ENCODE measurements at places on chromosomes 6 and 20.
A peak's percentile ranks its signal among the peaks of the same experiment; 100 is the strongest.

GRCh38 chr6:21305893-21306332 is 287.6 kb upstream of the SOX4 start:
- DNase-seq, result no peak

DNA sequence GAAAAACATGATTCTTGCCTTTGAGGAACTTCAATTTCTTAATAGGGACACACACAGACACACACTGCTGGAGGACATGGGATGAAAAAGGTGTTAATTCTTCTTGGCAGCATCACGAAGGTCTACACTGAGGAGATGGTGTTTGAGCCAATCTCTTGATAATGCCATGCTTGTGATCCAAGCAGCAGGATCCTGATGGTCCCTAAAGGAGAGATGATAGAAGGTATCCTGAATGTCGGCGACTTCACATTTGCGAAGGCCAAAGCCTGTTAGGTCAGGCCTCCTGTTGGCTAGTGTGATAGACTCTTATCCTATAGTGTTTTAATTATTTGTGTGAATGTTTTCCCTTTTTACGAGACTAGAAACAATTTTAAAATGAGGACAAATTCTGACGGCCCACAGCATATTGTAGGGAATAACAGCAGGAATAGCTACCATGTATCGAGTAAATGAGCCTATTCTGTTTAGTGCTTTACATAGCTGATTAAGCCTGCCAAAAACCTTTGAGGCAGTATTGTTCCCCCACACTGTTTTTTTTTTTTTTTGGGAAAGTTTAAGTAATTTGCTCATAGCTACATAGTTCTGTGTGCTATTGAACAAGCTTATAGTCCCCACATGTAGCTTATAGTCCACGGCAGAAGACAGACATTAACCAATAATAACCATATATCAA is 15.3 kb upstream of the TFB1M start:
- DNase-seq, result no peak

DNA sequence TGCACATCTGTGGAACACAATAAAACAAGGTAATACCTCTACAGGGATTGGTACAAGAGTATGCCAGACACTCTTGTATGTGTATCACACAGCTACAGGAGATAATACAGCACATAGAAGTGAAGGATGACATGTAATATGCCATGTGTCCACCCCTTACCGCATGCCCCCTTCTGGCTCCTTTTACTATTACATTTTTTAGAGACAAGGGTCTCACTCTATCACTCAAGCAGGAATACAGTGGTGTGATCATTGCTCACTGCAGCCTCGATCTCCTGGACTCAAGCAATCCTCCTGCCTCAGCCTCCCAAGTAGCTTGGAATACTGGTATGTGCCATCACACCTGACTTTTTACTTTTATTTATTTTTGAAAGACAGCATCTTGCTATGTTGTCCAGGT is 4.2 kb upstream of the NCR3 start:
- no peak for DNase-seq

GRCh38 chr20:31967830-31968249 is at the start of gene XKR7:
Gene XKR7 (plus strand): TSS chr20:31968151. CDS start chr20:31968176, 25 bp downstream.
- no peak for DNase-seq

GRCh38 chr6:148525453-148525852 is 182.8 kb downstream of the SASH1 start:
- DNase-seq, result no peak

DNA sequence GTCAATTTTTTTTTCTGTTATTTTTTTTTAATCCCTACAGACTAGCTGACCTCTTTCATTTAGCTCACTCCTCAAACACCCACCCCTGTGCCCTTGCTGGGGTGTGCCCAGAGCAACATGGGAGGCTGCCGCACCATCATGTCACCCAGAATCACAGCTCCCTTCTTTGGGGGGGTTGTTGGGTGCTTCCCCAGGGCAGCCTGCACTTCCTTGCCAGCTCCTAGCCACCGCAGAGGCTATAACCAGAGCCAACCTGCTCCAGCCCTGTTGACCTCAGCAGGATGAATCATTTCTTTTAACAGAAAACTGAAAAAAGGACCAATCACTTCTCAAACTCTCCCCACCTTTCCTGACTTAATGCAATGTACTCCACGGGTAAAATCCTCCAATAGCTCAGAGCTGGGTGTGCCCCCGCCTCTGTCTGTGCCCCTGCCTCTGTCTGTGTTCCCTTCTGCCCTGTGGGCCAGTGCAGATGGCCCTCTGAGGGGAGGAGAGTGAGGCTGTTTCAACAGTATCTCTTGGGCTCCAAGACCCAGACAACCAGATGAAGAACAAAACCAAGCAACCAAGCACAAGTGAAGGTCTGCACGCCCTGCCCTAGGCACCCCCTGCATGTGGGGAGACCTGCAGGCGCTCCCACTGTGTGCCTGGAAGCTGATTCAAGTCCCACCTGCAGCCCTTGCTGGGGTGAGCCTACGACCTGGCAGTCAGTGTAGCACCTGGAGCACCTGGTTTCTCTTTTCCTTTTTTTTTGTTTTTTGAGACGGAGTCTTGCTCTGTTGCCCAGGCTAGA is 67.7 kb downstream of the PYGB start:
- no peak for DNase-seq

- peak; percentile 17 for DNase-seq
These were observed 18.7 kb downstream of the SRXN1 start for GRCh38 chr20:634148-634925.

- DNase-seq, result no peak
These were observed 16.4 kb upstream of the XRN2 start for GRCh38 chr20:21286775-21287174.

DNA sequence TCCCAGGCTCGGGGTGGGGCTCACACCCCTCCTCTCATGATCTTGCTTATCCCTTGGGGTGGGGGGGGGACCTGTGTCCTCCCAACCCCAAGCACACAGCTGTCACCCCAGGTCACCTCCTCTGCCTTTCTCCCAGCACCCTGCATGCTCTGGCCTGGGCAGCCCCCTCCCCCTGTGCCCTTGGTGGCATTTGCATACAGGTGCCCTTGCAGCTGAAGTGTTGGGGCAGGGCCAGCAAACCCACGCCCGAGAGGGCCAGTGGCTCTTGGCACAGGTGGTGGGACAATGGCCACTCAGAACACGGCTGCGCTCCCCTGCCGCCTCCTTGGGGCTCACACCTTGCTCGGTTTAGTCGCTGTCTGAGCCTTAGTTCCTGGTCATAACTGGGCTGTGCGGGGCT is 11.3 kb upstream of the MYT1 start:
- DNase-seq, result no peak

DNA sequence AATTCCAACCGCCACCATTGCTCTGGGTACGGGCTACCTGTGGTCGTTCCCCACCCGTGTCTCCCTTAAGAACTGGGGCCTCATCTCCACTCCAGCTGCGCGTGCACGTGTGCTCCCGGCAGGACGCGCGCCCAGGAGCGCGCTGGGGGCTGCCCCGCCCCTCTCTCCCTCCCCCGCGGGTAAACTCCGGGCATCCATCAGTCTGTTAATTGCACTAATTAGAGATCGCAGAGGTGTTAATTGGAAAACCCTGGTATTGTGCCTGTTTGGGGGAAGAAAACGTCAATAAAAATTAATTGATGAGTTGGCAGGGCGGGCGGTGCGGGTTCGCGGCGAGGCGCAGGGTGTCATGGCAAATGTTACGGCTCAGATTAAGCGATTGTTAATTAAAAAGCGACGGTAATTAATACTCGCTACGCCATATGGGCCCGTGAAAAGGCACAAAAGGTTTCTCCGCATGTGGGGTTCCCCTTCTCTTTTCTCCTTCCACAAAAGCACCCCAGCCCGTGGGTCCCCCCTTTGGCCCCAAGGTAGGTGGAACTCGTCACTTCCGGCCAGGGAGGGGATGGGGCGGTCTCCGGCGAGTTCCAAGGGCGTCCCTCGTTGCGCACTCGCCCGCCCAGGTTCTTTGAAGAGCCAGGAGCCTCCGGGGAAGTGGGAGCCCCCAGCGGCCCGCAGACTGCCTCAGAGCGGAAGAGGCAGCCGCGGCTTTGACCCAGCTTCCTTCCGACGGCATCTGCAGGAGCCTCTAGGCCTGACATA is 14.4 kb downstream of the FOXP4 start:
- no peak for DNase-seq

- no peak for DNase-seq
These were observed 120.8 kb downstream of the CEBPB start for GRCh38 chr20:50311308-50312001.

- no peak for DNase-seq
These were observed 43.2 kb downstream of the RANBP9 start for GRCh38 chr6:13668291-13668928.

DNA sequence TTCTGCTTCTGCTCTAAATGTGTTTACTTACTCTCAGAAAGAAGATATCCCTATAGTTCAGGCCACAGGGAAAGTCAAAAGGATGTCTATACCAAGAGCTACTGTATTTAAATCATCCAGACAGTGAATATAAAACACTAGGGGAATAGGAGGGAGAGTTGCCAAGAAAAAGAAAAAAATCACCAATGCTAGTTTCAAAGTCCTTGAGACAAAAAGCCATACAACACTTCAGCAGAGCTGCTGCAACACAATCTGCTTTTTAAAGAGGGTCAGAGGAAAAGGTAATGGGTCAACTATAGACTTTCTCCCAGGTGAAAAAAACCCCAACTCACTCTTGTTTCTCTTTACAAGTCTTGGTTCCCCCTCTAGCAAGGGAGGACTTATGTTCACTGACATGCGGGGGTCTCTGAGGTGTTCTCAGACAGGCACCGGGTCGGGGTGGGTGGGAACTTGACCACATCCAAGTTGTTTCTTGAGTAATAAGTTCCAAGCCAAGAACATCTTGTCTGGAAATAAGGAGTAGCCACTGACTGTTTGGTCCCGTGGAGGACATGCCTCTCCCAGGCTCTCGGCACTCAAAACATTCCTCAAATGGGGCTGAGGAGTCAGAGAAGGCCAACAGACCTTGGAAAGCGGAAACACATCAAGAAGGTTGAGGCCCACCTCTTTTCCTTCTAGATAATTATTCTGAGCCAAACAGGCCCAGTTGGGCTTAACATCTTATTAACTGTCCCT is 47.7 kb downstream of the GJA10 start:
- DNase-seq, result no peak

DNA sequence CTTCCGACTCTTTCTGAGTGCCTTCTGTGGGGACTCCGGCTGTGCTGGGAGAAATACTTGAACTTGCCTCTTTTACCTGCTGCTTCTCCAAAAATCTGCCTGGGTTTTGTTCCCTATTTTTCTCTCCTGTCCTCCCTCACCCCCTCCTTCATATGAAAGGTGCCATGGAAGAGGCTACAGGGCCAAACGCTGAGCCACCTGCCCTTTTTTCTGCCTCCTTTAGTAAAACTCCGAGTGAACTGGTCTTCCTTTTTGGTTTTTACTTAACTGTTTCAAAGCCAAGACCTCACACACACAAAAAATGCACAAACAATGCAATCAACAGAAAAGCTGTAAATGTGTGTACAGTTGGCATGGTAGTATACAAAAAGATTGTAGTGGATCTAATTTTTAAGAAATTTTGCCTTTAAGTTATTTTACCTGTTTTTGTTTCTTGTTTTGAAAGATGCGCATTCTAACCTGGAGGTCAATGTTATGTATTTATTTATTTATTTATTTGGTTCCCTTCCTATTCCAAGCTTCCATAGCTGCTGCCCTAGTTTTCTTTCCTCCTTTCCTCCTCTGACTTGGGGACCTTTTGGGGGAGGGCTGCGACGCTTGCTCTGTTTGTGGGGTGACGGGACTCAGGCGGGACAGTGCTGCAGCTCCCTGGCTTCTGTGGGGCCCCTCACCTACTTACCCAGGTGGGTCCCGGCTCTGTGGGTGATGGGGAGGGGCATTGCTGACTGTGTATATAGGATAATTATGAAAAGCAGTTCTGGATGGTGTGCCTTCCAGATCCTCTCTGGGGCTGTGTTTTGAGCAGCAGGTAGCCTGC is 4.8 kb downstream of the PIM1 start:
- no peak for DNase-seq

GRCh38 chr6:129685662-129686031 is 24.3 kb downstream of the ARHGAP18 start:
- DNase-seq, result no peak

- DNase-seq, result peak; percentile 34
These were observed 15.5 kb downstream of the COL9A3 start for GRCh38 chr20:62832212-62832922.

GRCh38 chr6:157551041-157551832 is 170.2 kb downstream of the ZDHHC14 start:
- DNase-seq, result no peak
